Heart right ventricle (tissue), 16 donors: ENCODE measurements at places on chromosomes 3 and 15. TPM values are rescaled to one million over a fixed set of nuclear protein-coding genes. Genes with fewer than 3 reads are reported as not detected.

- no peak for DNase-seq
These were observed 89.8 kb upstream of the RARB start for GRCh38 chr3:25338158-25338725.

GRCh38 chr3:59677747-59678702, 628.2 kb upstream of the CFAP20DC start:
- DNase-seq = no peak

BHLHE40 gene
- total RNA-seq = 14.2 TPM

- DNase-seq = no peak
These were observed 14.7 kb downstream of the THBS1 start for GRCh38 chr15:39595338-39596221.

TIGIT gene
- not detected for total RNA-seq

AP3B2 gene
- 0.12 TPM for total RNA-seq

DNA sequence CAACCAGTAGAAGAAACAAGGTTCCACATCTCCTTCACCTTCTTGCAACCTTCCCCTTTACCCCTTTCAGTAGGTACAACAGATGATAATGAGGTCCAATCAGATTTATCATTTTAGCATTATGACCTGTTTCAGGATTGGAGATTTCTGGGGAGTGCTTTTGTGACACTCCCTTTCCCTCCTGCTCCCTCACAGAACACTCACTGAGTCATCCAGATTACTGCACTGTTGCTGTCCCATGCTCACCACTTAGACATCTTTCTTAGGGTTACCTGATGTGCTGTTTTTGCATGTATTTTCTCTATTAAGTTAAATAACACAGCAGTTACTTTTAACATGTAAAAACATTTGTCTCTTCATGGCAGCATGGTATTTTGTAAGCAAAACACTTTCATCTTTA, 118.5 kb downstream of the MFSD1 start:
- DNase-seq = no peak

MINAR1 gene
- total RNA-seq = 0.05 TPM
